ENCODE measurements at places on chromosomes 3 and 15. TPM values are rescaled to one million over a fixed set of nuclear protein-coding genes. Genes with fewer than 3 reads are reported as not detected.

DNA sequence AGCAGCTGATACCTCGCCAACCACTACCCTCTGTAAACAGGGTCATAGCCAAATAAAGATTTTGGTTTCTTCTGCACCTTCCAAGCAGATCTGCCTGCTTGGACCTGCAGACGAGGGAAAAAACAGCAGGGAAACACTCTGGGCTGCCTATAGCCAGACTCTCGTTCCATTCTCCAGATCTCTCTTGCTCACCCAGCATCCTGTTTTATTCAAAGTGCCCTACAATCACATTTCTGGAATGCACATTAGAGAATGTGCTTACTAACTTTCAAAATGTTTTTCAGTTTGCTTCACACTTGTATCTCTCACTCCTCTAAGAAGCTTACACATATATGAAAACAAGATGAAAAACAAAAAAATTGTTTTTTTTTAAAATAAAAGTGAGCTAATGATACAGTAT lies 71.4 kb downstream of the MLH1 start:
- DNase-seq, result peak; percentile 41

DNA sequence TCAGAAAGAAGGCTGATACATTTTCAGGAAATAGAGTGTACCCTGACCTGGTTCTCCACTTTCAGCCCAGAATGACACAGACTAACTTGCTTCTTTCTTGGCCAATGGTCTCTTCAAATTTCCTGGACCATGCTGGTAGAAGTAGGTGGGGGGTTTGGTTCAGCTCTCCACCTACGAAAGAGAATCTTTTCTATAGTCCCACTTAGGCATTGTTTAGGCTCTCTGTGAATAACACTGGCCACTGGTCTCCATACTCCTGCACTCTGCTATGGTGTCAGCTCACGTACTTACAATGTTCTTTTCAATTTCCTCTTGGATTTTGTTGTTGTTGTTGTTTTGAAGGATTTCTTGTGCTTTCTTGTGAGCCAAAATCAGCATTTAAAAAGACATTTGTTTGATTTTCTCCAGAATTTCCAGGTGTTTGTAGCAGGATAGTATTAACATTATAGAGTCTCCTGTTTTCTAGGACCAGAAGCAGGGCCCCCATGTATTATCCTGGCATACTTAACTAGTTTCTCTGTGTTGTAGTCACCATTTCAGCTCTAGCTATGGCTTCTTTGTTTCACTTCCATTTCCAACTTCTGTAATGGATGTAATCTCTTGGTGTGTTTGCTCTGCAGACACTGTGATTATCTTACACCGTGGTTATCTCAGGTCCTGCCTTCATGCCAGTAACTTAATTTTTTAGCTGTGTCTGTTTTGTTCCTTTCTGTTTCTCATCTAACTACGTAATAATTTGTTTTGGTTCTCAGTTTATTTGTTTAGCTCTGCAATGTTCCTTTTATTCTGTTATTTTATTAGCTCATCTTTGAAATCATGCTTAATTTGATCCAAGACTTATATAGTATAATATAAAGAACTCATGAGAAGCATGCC lies 61.4 kb downstream of the CHRNA7 start:
- DNase-seq, result no peak

DNA sequence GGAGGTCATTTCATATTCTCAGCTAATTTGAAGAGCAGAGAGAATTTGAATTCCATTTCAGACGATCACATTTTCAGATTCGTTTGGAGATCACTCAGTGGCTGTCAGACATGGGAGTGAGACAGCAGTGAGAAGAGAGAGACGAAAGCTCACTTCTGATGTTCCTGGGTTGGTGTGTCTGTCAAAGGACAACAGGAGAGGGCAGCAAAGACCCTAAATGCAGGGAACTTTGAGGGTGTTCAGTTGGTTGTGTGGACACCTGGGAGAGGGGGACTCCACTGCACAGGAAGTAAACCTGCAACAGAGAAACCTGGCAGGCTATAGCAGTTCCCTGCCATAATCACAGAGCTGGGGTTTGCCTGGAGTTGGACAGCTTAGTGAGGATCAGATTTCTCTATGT lies 675.1 kb downstream of the SQOR start:
- DNase-seq, result no peak

- DNase-seq, result no peak
Measured at GRCh38 chr3:101992863-101993262, 143.5 kb downstream of the NFKBIZ start.

Gene LTK
- polyA plus RNA-seq, result 0.77 TPM

DNA sequence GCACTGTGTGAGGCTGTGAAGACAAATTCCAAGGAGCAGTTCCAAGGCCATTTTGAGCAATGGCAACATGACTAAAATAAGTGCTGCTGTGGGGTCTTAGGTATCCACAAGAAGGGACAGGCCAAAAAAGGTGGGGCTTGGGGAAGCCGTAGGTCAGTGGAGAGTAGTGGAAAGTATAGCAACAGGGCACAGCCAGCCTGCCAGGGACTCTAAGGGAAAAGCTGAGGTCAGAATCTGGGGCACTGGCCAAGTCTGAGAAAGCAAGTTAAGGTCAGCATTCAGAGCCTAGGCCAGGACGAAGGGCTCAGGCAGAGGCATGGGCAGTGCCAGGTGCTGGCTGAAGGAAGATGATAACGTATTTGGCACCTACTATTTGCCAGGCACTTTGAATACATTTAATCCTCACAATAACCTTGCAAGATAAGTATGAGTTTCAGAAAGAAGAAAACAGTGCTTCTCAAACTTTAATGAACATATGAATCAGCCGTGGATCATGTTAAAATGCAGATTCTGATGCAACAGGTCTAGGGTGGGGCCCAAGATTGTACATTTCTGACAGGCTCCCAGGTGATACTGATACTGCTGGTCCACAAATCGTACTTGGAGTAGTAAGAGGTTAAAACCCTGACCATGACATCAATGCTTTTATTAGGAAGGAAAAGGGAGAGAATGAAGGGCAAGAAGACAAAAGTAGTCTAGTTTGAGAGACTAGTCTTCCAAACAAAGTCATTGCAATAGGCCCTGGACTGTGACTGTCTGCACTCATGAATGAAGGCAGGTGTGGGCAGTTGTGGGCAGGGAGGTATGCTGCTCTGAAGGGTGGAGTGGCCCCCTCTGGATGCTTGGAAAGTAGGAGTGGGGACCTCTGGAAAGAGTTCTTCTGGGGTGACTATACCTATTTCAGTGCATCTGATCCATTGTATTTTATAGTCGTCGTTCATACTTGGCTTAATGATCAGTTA lies 106.3 kb upstream of the ANKRD28 start:
- DNase-seq, result no peak

DNA sequence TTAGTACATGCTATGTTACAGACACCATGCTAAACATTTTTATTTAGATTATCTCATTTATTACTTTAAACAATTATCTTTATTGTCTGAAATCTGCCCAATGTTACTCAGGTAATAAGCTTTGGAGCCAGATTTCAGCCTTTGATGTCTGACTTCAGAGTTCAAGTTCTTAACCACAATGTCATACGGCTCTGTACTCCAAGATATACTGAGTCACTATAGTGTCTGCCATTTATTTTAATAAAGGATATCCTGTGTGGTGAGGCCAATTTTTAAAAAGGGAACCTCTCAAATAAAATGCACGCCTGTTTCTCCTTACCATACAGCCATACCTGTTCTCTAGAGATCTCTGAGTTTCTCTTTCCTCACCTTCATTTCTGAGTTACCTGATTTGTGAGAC lies 193.1 kb downstream of the EPHA3 start:
- no peak for DNase-seq

Gene AHSG
- not detected for polyA plus RNA-seq

GRCh38 chr3:81550415-81550814 lies 211.0 kb downstream of the GBE1 start:
- DNase-seq, result peak; percentile 20

Gene GOLGA8S
- polyA plus RNA-seq, result 0.03 TPM

- peak; percentile 26 for DNase-seq
Measured at GRCh38 chr3:162170581-162170980, 674.0 kb downstream of the OTOL1 start.

DNA sequence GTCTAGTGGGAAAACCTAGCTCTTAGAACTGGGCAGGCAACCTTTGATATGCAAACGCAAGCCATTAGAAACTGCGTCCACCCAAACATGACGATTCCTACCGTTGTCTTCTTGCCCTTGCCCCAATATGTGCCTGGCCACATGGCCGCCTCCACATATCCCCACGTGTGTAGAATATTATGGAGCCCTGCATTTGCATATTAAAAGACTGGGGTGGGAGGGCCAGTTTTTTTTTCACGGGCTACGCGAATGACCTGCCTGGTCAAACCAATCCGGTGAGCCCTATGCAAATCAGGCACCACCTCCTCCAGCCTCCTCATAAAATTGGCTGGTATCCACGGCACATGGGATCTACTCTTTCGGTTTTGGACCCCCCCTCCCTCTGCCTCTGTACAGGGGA lies 381.0 kb upstream of the RGMA start:
- DNase-seq, result no peak

- no peak for DNase-seq
Measured at GRCh38 chr15:91393186-91393585, 293.1 kb downstream of the SV2B start.

Gene PLAAT1
- 0.73 TPM for polyA plus RNA-seq

DNA sequence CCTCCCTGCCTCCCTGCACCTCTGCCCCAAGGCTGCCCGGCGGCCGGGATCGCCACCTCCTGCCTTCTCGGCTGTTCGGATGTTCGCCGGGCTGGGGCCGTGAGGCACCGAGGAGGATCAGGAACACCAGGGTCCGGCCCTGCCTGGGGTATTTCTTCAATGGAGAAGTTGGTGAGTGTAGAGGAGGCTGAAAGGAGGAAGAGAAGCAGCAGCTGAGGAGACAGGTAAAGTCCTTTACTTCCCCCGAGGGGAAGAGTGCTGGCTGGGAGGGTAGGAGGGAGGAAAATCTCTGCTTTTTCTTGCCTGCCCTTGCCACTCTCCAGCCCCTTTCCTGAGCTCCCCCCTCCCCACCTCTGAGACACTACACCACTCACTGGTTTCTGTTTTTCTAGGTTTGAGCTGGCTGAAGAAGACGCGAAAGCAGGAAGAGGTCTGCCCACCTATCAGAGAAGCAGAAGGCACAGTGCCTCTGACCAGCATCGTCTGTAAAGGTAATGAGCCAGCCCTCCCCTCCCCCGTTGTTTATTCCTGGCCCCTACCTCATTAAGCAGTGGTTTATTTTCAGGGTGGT lies 519 bp downstream of the ASB7 start:
- peak; percentile 20 for DNase-seq

Gene ARNT2
- 18.2 TPM for polyA plus RNA-seq

Measured in IMR-90 (cell line).